ENCODE measurements at places on chromosomes 2 and 18.
A peak's percentile ranks its signal among the peaks of the same experiment; 100 is the strongest.

GRCh38 chr2:145569108-145569507 lies 1049.2 kb upstream of the ZEB2 start:
- peak; percentile 27 for DNase-seq

- DNase-seq: no peak
Measured at GRCh38 chr2:190280565-190281350, 38.9 kb downstream of the HIBCH start.

DNA sequence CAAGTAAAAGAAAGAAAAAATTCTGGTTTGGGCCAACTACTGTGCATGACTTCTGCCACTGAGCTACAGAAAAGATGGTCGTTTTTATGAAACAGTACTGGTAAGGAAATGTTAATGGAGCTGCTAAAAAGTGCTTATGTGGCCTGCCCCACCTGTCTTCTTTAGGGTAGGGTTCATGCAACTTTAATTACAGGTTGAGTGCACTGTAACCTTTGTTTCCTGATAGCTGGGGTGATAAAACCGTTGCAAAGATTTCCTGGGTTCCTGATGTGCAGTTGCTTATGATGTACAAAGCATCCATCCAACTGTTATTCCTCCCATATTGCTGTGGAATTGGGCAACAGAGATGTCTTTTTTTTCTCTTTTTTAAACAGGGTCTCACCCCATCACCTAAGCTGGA lies 34.3 kb upstream of the PUM2 start:
- DNase-seq: no peak

DNA sequence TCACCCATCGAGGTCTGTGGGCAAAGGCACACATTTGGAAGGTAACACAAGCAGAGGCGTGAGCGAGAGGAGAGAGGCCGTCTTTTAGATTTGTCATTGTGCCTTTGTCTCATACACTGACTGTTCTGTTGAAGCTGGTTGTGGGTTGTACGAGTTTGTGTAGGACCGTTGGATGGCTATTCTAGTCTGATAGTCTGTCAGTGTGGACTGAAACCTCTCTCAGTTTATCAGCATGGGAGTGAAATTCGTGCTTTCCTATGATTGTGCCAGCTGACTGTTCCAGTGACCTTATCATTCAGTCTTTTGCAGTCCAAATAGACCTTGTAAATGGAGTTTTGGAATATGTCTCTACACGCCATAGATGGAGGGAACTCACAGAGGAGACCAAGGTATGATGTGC lies 143.5 kb downstream of the LDLRAD4 start:
- DNase-seq: no peak

DNA sequence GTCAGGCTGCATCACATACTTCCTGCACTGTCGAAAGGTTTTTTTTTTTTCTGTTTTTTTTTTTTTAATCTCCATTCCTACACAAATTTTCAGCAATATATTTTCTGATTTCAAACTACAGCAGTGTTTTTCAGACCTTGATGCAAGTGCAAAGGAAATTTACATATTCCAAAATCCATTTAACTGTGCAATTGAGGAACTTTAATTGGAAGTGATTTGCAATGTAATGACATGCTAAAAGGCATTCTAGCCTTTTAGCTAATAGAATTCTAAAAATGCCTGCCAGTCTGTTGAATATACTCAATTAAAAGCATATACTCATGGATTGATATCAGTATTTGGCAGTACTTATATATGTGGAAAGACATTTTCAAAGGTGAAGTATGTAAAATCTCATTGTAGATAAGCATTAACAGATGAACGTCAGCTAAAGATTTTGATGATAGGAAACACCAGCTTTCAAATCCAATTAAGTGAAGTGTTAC lies 210.5 kb downstream of the OTX1 start:
- DNase-seq: no peak

GRCh38 chr2:112075490-112076260 lies 20.6 kb downstream of the TMEM87B start:
- DNase-seq: no peak

- DNase-seq: no peak
Measured at GRCh38 chr2:212028798-212029394, 509.7 kb downstream of the ERBB4 start.

DNA sequence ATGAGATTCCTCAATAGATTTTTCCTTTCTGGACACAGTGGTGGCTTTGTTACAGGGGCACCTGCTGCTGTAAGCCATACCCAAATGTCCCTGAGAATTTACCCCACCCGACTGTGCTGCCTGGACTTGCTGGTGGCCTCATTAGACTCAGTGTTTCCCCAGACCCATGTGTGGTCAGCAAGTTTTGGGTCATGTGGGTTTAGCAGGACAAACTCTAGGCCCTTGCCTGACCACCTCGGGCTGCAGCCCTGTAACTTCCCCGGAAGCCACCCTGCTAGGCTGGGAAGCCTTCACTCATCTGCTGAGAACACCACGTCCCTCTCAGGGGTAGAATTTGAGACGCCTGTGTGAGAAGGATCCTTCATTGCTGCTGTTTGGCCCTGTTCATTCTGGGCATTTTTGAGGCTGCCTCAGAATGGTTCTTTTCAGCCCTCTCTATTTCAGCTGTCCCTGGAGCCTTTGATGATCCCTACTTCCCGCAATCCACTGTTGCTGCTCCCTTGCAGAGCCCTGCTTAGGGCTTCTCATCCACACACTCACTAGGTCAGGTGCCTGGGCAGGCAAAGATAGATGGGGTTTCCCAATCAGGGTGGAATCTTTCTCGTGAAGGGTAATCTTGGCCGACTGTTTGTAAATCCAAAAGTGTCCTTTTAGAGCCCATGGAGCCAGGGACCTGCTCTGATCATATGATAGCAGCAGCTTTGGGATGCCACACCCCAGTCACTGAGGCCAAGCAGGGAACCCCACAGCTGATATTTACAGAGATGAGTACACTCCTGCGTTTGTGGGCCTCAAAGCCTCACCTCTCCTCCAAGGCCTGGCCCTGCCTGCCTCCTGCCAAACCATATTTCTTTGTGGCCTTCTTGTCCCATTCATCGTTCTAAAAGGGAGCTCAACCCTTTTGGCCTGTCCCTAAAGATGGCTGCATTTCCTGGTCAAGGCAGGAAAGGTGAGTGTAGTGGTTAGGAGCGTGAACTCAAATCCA lies 6.7 kb downstream of the EHD3 start:
- no peak for DNase-seq

- no peak for DNase-seq
Measured at GRCh38 chr2:174330945-174331594, 3.7 kb upstream of the SP9 start.

DNA sequence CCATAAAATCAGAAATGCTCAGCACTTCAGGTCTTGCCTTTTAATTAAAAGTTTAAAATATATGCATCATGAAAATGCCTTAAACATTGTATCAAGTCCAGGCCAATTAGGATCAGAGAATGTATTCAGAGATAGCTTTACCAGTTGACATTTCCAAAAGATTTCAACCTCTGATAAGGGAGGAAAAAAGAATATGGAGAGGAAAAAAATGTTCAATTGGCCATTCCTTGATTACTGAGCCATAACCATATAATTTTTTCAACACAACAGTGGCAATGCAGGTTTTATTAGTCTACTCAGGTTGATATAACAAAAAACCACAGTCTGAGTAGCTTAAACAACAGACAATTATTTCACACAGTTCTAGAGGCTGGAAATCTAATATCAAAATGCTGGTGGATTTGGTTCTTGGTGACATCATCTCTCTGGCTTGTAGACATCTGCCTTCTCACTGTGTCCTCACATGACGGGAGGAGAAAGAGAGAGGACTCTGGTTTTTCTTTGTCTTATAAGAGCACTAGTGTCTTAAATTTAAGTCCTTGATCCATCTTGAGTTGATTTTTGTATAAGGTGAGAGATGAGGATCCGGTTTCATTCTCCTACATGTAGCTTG lies 111.9 kb downstream of the IRS1 start:
- DNase-seq: no peak

- DNase-seq: no peak
Measured at GRCh38 chr2:222353993-222354392, 55.2 kb upstream of the PAX3 start.

Measured in HFFc6 (cell line).